ENCODE measurements at places on chromosomes 6 and 20.

GRCh38 chr20:8156235-8157079, 24.4 kb downstream of the PLCB1 start:
- DNase-seq = peak; percentile 32

DNA sequence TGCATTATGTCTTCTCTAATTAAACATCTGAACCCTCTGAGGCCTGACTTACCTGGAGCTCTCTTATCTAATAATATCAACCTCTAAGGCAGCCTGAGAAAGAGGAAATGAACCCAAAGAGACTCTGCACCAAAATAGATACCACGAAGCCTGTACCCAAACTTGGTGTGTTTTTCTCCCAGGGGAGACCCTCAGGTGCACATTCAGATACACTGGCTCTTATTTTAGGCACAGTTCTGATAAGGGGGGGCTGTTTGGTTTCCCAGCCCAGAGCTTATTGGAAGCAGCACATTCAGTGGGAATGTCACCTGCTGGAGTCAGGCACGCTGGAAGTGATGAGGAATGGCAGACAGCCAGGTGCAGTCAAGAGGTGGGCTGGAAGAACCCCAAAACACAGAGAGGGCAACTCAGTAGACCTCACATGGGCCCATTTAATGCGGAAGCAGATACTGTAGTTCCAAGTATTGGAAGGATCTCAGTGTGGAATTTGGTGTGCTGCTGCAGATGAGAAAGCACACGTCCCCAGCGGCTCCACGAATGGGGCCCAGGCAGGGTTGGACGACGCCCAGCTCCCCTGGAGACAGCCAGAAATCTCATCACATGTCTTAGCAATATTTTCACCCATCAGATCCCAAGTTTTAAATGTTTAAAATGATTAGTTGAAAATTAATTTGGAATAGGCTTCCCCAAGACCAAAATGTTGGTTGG, 9.7 kb upstream of the CCR6 start:
- DNase-seq = no peak

DNA sequence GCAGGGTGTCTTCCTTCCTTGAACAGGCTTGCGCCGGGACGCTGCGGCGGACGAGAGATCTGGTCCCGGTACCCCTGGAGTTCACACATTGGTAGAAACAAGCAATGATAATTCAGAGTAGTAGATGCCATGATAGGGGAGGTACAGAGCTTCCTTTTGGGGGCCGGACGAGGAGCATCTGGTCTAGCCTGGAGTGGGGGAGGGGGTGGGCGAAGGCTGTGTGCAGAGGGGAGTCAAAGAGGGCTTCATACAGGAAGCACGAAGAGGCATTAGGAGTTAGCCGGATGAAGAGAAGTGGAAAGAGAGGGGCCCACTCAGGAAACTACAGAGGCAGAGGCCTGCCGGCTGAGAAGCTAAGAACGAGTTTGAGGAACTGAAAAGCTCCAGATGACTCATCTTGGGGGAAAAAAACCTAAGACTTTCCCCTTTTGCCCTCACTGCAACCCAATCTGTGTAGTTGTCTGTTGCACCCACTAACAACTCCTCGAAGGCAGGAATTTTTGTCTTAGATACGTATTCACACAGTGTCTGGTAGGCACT, 611 bp downstream of the CNPY3 start:
- DNase-seq = peak; percentile 67

GRCh38 chr6:27177485-27178406, 69.8 kb upstream of the PRSS16 start:
- peak; percentile 82 for DNase-seq

DNA sequence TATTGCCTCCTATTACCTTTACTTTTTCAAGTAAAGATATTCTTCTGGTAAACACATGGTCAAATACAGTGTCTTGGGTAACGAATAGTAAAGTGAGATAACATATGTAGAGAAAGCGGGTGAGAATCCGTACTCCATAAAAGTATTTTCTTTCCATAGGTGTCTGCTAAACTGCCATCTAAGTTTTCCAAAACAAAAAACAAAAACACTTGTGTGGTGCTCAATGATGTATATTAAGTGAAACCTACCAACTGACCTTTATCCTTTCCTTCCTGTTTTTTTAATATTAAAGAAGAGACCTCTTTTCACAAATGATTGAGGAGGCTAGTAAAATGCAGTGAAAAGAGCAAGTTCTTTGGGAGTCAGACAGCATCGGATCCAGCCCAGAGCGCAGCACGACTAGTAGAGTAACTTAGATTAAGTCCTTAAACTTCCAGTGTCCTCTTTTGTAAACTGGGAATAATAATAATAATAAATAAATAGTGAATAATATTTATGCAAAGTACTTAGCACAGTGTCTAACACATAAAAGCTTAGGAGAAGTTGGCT, 437 bp upstream of the CDKAL1 start:
- DNase-seq = no peak

DNA sequence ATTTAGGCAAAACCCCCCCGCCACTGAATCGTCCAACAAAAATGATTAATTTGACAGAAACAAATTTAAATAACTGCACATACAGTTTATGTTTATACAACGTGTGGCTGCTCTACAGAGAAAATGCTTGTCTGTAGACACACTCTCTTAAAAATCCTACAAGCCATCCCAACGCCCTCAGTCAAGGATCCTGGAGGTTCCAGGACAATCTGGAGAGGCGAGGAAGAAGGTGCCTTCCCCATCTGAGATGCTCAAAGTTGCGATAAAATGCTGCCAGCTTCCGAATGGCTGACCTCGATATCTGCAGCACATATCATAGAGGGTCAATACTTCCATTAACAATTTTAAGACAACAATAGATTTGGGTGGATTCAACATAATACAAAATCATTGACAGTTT, 25.3 kb downstream of the ZNF217 start:
- DNase-seq = no peak

- DNase-seq = no peak
Measured at GRCh38 chr20:61056627-61057442, 195.2 kb upstream of the CDH4 start.

DNA sequence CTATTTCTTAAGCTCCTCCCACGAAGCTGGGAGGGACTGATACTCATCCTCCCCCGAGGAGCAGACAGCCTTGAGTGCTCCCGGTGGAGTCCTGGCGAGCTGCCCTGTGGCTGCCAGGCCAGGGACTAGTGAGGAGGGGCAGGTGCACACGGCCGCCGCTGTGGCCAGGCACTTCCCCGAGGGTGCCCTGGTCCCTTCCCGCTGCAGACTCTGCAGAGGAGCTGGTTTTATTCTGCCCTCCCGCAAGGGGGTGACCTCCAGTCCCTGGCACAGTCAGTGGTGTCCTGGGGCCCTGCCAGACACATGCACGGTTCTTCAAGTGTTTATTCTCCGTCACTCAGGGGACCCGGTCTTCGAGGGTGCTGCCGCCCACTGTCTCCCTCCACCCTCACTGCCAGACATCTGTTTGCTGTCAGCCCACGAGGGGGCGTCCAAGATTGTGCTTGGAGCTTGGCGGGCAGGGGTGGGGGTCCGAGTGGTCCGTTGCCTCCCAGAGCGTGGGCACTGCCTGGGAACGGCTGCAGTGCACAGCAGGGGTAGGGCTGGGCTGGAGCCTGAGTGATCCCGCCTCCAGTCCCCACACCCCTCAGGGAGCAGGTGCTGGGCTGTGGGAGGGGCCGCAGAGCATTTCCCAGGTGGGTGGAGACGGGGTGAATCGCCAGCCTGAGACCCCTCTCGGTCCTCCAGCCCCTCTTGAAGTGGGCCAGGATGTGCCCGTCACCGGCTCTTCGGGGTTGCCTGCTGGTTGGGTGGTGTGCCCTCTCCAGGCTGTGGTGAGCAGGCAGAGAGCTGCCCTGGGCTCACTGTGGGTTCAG, 3.1 kb upstream of the CABLES2 start:
- DNase-seq = peak; percentile 41

GRCh38 chr20:25148181-25148981, 47.1 kb upstream of the ENTPD6 start:
- peak; percentile 61 for DNase-seq

DNA sequence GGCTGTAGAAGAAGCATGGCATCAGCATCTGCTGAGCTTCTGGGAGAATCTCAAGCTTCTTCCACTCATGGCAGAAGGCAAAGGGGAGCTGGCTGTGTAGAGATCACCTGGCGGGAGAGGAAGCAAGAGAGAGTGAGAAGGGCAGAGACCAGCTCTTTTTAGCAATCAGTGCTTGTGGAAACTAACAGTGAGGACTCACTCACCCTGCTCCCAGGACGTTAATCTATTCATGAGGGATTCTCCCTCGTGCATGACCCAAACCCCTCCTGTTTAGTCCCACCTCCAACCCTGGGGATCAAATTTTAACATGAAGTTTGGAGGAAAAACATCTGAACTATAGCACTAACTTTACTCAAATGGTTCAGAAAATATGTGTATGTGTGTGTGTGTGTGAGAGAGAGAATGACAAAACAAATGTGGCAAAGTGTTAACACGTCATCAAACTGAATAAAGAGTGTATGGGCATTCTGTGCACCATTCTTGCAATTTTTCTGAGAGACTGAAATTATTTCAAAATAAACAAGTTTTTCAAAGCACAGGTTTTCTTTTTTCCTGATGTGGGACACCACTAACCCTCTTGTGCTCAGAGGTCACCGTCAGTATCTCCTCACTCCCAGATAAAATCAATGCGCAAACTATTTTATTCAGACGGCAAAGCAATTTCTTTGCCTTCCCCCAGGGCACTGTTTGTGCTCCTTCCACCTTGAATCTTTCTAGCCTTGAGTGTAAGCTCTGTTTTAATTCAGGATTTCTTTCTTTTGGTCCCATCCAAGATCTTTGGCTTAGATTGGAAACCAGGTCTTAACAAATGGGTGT, 23.2 kb upstream of the XRN2 start:
- no peak for DNase-seq

Measured in CD4-positive, alpha-beta T cell treated with Interleukin-10 for 1 hour (primary cell).